Activated CD4-positive, alpha-beta T cell treated with anti-CD3 and anti-CD28 coated beads for 36 hours (primary cell): ENCODE measurements at places on chromosomes 12 and 14. TPM values are rescaled to one million over a fixed set of nuclear protein-coding genes. Genes with fewer than 3 reads are reported as not detected.

DDX47 gene
- 91.9 TPM for total RNA-seq

PTPRB gene
- total RNA-seq = not detected

P2RX2 gene
- total RNA-seq = not detected

DNA sequence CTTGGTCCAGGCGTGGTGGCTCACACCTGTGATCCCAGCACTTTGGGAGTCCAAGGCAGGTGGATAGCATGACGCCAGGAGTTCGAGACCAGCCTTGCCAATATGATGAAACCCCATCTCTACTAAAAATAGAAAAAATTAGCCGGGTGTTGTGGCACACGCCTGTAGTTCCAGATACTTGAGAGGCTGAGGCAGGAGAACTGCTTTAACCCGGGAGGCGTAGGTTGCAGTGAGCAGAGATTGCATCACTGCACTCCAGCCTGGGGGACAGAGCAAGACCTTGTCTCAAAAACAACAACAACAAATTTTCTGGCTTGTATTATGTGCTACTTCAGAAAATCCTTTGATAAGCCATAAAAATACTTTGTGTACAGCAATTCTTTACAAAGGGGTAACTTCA is 41.1 kb downstream of the LARP4 start:
- no peak for DNase-seq

GRCh38 chr12:58918469-58918844 is 1.8 kb downstream of the LRIG3 start:
- DNase-seq = no peak

DNA sequence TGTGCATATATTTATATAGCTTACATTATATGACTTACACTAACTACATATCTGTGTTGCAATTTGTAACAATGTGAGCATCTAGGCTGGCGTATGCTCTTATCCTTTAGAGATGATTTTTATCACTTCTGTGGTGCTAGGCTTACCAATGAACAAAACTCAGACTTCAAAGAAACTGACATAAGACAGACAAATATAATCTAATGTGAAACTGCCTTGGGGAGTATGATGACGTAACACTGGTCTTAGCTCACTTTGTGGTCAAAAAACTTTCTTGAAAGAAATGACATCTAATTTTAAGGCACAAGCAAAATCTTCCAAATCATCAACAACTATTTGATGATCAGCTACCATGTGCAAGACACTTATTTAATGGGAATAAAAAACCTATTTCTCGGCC is 50.0 kb downstream of the SOX5 start:
- no peak for DNase-seq

DNA sequence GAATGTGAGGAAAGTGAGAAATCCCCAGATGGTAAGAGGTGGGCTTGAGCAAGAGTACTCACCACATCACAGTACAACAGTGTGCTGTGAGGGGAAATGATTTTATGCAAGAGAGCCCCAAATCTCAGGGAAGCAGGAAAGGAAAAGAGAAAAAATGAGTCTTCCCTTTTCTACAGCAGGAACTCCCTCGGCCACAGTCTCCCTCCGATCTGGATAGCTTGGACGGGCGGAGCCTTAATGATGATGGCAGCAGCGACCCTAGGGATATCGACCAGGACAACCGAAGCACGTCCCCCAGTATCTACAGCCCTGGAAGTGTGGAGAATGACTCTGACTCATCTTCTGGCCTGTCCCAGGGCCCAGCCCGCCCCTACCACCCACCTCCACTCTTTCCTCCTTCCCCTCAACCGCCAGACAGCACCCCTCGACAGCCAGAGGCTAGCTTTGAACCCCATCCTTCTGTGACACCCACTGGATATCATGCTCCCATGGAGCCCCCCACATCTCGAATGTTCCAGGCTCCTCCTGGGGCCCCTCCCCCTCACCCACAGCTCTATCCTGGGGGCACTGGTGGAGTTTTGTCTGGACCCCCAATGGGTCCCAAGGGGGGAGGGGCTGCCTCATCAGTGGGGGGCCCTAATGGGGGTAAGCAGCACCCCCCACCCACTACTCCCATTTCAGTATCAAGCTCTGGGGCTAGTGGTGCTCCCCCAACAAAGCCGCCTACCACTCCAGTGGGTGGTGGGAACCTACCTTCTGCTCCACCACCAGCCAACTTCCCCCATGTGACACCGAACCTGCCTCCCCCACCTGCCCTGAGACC is 7.8 kb downstream of the ATN1 start:
- no peak for DNase-seq

DNA sequence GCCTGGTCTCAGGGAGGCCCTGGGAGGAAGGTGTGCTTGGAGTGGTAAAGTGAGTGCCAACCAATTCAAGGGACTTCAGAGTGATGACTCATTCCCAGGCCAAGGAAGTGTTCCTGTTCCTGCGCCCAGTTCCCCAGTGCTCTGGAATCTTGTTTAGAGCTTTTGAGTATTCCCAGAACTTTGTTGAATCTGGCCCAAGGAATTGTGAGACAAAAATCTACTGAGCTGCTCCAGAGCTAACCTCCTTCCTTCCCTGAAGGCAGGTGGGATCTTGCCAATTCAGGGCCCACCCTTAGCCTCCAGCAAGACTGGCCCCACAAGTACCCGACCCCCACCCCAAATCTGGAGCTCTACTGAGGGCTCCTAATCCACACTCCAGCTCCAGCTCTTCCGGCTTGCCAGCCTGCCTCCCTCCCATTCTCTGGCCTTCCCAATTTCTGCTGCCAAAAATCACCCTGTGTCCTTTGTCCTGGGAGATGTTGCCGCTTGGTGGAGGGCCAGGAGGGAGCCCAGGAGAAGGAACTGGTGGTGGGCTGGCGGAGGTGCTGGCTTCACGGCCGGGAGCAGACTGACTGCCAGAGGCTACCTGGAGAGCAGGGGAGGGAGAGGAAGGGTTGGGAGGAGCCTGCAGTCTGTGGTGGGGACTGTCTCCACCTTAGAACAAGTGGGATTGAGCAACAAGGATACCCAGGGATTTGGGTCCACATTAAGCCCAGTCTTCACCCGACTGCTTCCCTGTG is 2.0 kb upstream of the ATN1 start:
- DNase-seq = no peak

DNA sequence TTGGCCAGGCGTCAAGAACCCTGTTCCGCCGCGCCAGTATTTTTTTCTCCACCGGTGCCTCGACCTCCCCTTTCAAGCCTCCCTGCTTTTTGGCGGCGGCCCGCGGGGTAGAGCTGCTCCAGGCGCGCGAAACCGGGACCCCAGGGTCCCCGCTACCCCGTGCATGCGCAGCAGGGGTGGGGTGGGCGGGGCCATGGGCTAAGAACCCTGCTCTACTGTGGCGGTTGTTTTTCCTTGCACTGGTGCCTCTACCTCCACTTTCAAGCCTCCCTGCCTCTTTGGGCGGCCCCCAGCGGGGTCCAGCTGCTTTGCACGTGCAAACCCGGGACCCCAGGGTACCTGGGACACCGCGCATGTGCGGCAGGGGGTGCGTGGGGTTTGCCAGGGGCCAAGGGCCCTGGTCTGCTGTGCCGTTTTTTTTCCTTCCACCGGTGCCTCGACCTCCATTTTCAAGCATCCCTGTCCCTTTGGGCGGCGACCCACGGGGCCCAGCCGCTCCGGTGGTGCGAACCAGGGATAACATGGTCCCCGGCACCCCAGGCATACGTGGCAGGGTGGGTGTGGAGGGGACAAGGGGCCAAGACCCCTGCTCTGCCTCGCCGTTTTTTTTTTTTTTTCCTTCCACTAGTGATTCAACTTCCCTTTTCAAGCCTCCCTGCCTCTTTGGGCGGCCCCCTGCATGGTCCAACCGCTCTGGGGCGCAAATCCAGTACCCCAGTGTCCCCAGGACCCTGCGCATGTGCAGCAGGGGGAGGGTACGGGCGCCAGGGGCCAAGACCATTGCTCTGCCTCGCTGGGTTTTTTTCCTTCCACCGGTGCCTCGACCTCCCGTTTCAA is 326.8 kb downstream of the ALG10 start:
- DNase-seq = no peak

- DNase-seq = no peak
Measured at GRCh38 chr12:91893476-91893875, 252.2 kb downstream of the BTG1 start.

DNA sequence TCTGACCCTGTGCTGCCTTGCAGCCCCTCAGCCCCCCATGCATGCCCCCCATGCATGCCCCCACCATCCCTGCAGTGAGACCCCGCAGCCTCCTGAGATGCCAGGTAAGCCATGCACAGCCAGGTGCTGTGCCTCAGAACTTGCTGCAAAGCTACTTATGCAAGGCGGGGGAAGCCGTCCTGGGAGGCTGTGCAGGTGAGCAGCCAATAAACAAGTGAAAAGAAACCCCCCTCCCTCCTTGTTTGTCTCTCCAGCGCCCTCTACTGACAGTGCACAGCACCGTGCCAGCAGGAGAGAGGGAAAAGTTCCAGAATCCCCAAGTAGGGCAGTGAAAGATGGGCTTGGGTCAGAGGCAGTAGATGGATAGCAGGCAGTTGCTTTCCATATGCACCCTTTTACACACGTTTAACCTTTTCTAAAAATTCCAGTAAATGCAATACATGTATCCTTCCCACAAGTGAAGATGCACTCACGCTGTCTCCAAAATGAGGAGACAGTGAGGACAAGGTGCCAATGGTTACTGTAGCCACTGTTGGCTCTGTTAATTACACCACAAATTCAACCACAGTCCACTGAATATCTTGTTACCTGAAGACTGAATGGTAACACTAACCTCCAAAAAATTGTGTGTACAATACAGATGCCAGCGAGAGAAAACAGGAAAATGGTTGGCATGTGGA is 18.0 kb downstream of the TNFAIP2 start:
- DNase-seq = peak; percentile 72

DNA sequence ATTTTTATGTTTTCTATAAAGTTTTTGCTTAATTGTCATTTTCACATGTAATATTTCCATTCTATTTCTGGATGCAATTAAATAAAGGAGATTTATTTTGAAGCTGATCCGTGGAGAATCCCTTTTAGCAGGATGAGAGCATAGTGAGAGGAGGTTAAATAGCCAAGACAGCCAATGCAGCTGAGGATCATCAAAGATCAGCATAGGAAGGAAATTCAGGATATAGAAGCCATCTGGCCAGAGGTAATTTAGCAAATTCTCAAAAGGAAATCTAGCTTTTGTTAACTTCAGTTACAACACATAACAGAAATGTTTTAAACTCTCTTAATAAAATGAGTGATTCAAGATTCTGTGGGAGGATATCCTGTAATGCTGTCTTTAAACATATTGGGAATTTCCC is 122.8 kb upstream of the PDE3A start:
- no peak for DNase-seq
